ENCODE measurements at places on chromosomes 16 and 17. TPM values are rescaled to one million over a fixed set of nuclear protein-coding genes. Genes with fewer than 3 reads are reported as not detected.

RBFOX1 gene
- total RNA-seq, result not detected

DNA sequence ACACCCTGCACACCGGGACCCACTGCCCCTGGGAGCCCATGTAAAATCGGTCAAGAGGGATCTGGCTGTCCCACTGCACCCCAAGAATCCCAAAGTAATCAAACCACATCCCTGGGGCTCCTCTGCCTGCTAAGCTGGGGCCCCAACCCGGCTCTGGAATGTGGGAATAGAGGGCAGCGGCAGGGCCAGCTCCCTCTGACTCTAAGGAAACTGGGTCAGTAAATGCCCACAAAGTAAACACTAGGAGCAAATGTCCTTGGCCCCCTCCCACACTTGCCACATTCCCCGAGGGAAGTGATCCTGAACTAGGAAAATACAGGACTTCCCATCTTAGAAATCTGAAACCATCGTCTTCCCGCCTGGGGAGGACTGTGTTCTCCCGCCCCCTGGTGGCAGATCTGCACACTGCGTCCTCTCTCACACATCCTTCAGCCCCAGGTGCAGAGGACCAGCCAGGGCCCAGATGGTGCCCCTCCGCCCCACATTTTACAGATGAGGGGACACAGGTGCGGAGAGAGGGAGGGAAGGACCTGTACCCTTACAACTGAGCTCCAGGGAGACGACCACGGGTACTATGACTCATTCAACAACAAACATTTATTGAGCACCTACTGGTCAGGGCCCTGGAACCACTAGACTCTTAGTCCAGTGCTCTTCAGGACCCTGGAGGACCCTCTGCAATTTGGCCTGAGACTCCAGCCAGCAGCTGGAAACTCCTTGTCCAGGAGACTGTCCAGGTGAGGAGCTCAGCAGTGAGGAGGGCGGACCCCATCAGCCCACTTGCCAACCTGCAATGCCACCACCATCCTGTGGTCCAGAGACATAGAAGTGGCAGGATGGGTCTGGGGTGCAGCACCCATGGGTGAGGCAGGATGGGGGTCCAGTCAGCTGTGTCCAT lies 10.1 kb downstream of the P3H4 start:
- no peak overlapping the region for H3K4me3 ChIP-seq
- no peak overlapping the region for H3K27ac ChIP-seq
- DNase-seq, result peak; percentile 92
- H3K27me3 ChIP-seq, result no peaks in the 10 kb centered on the region

DNA sequence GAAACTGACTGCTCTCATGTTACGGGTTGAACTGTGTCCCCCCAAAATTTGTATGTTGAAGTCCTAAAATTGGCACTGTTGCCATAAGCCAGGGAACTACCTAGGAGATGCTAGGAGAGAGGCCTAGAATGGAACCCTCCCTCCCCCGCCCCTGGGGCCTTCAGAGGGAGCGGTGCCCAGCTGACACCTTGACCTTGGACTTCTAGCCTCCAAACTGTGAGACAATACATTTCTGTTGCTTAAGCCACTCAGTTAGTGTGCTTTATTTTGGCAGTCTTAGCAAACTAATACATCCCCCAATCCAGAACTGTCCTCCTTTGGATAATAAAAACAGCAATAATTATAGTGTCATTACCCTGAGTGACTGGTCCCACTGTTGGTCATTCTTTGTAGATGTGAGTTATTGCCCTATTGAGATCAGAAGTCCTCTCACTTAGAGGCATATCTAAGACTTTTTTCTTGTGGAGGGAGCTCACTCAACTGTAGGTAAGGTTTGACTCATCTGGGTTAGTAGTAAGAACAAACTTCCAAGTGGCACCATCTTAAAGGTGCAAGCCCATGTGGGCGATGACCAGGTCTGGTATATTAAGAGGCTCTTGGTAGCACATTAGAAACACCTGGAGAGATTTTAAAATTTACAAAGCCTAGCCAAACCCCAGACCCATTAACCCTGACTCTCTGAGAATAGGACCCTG lies 93.0 kb upstream of the HLF start:
- no peak overlapping the region for H3K27ac ChIP-seq
- H3K4me3 ChIP-seq, result no peak overlapping the region
- no peaks in the 10 kb centered on the region for H3K36me3 ChIP-seq
- DNase-seq, result no peak
- H3K27me3 ChIP-seq, result no peaks in the 10 kb centered on the region
- peaks cover 17% of the 10 kb centered on the region for H3K4me1 ChIP-seq

DNA sequence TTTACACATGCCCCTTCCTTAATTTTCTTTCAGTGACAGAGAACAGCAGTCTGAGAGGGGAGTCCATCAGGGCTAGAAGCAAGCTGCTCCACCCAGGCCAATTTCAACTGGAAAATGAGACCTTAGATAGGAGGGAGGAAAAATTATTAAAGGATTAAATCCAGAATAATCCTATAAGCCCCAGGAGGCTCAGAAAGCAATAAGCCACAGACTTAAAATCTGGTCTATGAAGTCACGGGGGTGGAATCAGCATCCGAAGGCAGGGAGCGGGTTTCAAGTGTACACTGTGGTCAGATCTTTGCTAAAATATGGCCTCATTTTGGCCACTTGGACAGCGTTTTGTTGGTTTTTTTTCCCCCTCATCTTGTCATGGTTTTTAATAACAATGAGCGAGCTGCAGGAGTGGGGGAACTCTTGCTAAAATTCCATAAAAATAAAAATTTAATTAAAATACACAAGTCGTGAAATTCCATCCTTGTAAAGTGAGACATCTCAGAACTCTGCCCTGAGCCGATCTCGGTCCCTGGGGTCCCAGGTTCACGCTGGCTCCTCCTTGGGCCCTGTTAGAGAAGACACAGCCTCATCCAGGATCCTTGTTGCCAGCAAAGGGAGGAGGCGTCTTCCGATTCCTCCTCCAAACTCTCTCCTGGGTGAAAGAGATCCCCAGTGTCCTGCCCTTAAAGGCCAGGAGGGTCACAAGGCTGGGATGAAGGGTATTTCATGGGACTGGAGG lies 51.6 kb upstream of the ETV4 start:
- H3K27ac ChIP-seq, result no peak overlapping the region
- no peak for DNase-seq
- peaks cover under 1% of the 10 kb centered on the region for H3K4me1 ChIP-seq

- DNase-seq, result no peak
- no peak overlapping the region for H3K4me3 ChIP-seq
- no peaks in the 10 kb centered on the region for H3K27me3 ChIP-seq
- H3K36me3 ChIP-seq, result no peaks in the 10 kb centered on the region
Measured at GRCh38 chr17:29124925-29125273, 55.3 kb downstream of the MYO18A start.

GRCh38 chr17:6496116-6496481 lies 51.8 kb downstream of the PIMREG start:
- DNase-seq, result peak; percentile 64
- H3K36me3 ChIP-seq, result no peaks in the 10 kb centered on the region
- no peak overlapping the region for H3K4me3 ChIP-seq
- H3K27me3 ChIP-seq, result no peaks in the 10 kb centered on the region
- H3K4me1 ChIP-seq, result peaks cover 86% of the 10 kb centered on the region

DNA sequence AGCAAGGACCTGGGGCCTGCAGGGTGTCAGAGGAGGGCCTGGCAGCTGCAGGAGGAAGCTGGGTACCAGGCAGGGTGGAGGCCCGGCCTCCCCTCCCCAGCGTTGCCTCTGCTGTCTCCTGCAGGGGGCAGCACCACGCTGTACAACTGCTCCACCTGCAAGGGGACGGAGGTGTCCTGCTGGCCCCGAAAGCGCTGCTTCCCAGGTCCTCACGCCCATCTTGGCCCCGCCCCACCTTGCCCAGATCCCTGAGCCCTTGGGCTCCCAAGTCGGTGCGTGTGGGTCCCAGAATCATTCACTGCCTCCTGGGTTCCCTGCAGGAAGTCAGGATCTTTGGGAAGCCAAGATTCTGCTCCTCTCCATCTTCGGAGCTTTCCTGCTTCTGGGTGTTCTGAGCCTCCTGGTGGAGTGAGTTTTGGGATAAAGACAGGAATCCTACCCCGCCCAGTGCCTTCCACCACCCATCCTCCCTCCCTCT lies 1.2 kb downstream of the TMEM95 start:
- no peaks in the 10 kb centered on the region for H3K27me3 ChIP-seq
- peak; percentile 96 for DNase-seq
- peaks cover 20% of the 10 kb centered on the region for H3K4me1 ChIP-seq

Data from spleen (tissue), 13 donors.